ENCODE measurements at places on chromosomes 4 and X. TPM values are rescaled to one million over a fixed set of nuclear protein-coding genes. Genes with fewer than 3 reads are reported as not detected.

Gene HSFX1
- 0.60 TPM for total RNA-seq

Gene RAB41
- total RNA-seq, result not detected

Gene IQCM
- not detected for total RNA-seq

Gene SPATA4
- total RNA-seq, result not detected

Gene ADH1C
- total RNA-seq, result 10.9 TPM

Gene ANOS1
- 18.1 TPM for total RNA-seq

Gene NXF2
- not detected for total RNA-seq

Gene MFSD8
- total RNA-seq, result 11.7 TPM

Gene ADAMTS3
- total RNA-seq, result 4.4 TPM

Gene RASL11B
- total RNA-seq, result 6.4 TPM

Gene ARHGAP24
- 25.9 TPM for total RNA-seq

Gene UNC5C
- total RNA-seq, result 0.58 TPM

Gene SLC30A9
- total RNA-seq, result 35.2 TPM

Gene SPATA18
- total RNA-seq, result 2.9 TPM

Gene RPS6KA6
- total RNA-seq, result 4.3 TPM

Gene SUPT20HL2
- total RNA-seq, result not detected

Gene NSG1
- 33.4 TPM for total RNA-seq

Gene UTP3
- total RNA-seq, result 16.8 TPM

Gene GAK
- 90.6 TPM for total RNA-seq

Gene SPIN3
- total RNA-seq, result 4.2 TPM

Gene SPANXC
- total RNA-seq, result not detected

Gene KIAA0232
- 15.9 TPM for total RNA-seq

Gene JAKMIP1
- total RNA-seq, result not detected

Gene SHROOM3
- total RNA-seq, result 0.60 TPM

Gene CCNB3
- under 0.01 TPM for total RNA-seq

Gene GNL3L
- total RNA-seq, result 12.9 TPM

Gene PLRG1
- 41.6 TPM for total RNA-seq

Gene INTS6L
- 4.3 TPM for total RNA-seq

Measured in pericardium fibroblast (primary cell).